ENCODE measurements at places on chromosomes 3 and 15.

- no peak for DNase-seq
These were observed 436 bp downstream of the ADPGK start for GRCh38 chr15:72783004-72783639.

DNA sequence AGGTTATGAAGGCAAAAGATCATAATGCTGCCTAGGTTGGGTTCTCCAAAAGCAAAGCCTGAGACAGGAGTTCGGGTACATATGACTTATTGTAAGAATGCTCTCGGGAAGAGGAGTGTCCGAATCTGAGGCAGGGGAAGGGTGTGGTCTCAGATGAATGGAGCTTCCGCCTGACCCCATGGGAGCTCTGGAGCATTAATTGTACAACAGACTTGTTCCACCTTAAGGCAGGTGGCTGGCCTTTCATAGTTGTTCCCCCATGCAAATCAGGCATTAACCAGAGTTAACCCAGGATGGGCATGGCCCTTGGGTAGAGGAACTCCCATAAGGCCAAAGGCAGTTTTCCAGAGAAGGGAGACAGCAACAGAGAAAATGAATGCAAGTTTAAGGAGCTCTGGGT, 170.6 kb downstream of the MYRIP start:
- no peak for DNase-seq

GRCh38 chr3:122377975-122378374, 5.1 kb downstream of the MIX23 start:
- DNase-seq = no peak

DNA sequence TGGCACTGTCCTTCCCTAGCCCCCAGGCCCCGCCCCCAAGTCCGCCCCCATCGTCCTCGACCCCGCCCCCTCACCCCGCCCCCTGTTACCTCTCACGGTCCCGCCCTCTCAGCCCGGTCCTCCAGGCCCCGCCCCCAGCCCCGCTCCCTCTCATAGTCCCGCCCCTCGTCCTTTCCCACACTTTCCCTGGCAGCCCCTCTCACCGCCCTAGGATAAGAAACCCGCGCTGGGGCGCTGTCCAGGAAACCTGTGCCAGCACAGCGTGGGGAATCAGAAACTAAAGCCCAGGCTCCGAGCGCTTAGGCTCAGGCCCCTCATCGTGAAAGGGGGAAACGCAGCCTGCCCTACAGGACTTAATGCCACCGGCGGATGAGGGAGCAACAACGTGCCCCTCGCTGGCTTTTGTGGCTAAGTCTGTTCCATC, 20.9 kb downstream of the TRPM1 start:
- no peak for DNase-seq

- DNase-seq = no peak
These were observed 181.1 kb downstream of the STT3B start for GRCh38 chr3:31713816-31714215.

DNA sequence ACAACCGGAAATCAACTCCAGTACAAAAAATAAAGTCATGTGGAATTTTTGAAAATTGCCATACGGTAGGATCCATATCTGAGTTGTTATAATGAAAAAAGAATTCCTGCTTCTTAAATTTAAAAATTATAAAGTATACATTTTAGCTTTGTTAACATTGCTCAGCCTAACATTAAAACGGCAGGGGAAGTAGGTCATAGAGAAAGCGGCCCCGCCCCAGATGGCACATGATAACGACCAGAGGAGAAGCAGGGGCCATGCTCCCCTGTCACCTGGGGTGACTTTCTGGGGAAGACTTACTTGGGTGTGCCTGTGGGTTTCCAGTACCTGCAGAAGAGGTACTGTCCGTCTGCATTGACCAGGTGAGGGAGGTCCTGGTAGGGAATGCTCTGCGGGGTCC, 921 bp downstream of the MGLL start:
- DNase-seq = no peak

- DNase-seq = no peak
These were observed 50.1 kb upstream of the CRTC3 start for GRCh38 chr15:90479656-90480055.

DNA sequence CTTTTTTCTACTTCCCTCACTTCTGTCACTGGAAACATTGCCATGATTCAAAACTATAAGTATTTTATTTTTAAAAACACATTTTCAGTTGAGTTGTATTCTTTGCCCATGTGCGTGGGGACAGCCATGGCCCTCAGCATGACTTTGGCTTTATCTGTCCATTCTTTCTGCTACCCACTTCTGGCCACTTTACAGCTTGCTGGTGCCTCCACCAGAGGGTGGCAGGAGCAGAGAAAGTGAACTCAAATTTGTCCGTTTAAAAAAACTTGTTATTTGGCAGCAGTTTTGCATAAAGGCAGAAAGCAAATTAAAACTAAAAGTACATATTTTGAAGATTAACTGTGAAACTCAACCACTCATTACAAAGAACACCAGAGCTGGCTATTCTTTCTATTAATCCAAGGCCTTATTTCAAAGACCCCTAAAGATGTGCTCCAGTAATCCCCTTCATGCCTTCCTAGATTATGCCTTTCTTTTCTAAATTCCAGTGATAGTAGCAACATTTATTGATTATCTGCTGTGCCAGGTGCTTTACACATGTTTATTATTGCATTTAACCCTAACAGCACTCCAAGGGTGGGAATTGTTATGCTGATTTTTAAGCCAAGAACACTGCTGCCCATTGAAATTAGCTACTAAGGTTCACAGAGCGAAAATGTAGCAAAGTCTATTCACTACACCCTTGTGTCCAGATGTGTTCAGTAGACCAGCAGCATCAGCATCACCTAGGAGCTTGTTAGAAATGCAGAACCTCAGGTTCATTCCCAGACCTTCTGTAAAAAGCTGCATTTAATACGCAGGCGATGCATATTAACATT, 134.8 kb downstream of the THRB start:
- no peak for DNase-seq

Measured in cerebellar nuclear complex (tissue), 1 donor.